Naive B cell (primary cell): ENCODE measurements at places on chromosomes 7 and 10.

DNA sequence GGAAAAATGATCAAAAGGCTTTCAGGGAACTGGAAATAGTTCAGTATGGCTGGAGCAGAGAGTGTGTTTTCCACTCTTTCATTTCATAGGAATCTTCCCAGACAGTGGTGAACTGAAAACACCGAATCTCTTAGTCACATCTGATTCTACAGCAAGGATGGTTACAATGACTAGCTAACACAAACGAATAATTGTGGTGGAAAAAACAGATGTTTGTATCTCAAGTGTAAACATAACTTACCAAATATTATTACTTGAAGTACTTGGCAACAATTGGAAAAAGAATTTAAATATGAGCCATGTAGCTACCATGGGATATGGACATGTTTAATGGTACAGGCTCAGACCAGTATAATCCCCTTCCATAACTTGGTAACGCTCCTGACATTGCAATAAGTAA lies 21.1 kb upstream of the BPGM start:
- DNase-seq, result no peak

- no peak for DNase-seq
Measured at GRCh38 chr10:6979371-6979770, 399.3 kb upstream of the PRKCQ start.

- DNase-seq, result no peak
Measured at GRCh38 chr10:93993782-93994437, at the start of gene PLCE1. PLCE1 (plus strand) TSS chr10:93993931; CDS start chr10:94031047, 37,116 bp downstream.

GRCh38 chr7:76428868-76429805 lies 4.4 kb downstream of the ZP3 start:
- no peak for DNase-seq

DNA sequence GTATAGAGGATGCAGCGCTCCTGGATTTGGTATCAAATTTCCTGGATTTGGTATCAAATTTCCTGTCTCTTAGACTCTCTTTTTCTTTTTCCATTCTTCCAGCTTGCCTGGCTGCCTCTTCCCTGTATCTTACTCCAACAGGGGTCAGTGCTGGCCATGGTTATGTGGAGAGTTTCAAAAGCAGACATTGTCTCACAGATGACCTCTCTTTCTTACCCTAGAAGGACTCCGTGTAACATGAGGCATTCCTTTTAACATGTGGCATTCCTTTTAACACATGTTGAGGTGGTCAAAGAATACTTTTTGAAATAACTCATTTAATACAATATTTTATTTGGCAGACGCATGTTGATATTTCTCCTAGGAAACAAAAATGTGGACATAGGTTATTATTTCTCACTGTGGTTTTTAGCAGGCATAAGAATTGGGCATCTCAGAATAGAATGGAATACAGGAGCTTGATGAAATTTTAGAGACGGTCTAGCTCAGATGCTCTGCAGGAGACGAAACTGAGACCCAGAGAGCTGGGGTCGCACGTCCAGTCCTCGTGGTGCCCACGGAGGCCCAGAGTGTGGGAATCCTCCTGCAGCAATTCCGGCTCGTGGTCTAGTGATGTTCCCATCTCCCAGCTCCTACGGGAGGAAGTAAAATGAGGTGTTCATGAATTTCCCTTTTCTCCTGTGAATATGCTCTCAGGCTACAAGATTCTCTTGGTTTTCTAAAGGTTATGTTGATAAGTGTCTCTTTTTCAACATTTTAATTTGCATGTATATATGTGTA lies 59.6 kb upstream of the PITRM1 start:
- DNase-seq, result no peak

DNA sequence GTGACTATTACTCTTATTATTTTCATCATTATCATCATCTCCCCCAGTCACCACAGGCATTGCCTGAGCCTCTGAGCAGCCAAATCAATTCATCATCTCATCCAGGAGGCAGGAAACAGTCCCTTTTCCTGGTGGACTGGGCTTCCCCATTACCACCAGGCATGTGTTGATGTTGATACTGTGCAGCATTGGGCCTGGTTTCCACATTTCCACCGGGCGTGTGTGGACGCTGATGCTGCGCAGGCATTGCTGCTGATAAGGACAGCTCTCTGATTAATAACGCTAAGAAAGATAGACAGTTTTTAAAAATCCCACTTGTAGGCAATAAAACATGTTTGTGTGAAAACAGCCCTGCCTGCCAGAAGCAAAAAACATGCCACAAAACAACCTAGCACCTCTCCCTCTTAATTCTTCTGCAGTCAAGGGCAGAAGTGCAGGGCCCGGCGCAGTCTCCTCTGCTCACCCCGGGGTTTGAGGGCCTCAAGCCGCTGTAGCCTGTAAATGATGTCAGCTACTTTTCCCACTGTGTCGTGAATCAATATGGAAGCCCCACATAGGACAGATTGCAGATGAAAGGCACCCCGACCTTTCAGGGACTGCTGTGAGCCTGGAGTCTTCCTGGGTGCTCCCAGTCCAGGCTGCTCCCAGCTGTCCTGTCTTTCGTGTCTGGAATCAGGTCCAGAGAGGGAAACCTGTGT lies 216.0 kb downstream of the WDR37 start:
- DNase-seq, result no peak

DNA sequence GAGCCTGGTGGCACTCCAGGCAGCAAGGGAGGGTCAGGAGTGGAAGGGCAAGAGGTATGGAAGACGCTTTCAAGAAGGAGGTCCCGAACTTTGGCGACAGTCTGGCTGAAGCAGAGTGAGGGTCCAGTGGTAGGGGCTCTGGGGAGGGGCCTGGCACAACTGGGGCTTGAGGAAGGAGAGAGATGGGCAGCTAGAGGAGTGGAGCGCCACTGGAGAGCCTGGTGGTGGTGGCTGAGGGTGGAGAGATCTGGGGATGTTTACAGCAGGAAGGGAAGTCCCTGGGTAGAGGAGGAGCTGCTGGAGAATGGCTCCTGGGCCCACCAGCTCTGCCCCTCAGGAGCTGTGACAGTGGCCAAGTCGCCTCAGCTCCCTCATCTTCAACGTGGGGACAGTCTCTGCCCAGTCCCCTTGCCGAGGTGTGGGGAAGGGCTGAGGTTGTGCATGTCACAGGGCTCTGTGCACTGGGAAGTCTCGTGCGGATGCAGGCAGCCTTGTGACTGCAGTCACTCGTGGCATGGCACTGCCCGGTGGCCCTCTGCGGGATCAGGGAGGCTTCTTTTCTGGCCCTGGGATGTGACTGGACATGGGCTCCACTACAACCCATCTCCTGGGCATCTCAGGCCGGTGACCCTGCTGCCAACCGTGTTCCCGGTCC lies 18.5 kb downstream of the UBTD1 start:
- DNase-seq, result no peak

GRCh38 chr7:131602994-131603372 lies 46.6 kb upstream of the PODXL start:
- no peak for DNase-seq

GRCh38 chr7:14954035-14954434 lies 51.5 kb upstream of the DGKB start:
- DNase-seq, result no peak

DNA sequence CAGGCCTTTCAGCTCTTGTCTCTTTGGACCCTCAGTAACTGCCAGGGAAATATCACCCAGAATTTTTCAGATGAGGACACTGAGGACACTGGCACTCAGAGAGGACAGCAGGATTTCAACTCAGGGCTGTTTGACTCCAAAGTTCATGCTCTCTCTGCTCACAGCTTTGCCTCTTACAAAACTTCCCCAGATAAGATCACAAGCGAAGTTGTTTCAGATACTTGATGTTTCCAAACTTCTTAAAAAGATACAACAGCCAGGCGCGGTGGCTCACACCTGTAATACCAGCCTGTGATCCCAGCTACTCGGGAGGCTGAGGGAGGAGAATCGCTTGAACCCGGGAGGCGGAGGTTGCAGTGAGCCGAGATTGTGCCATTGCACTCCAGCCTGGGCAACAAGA lies 32.4 kb upstream of the ZRANB1 start:
- DNase-seq, result no peak

- DNase-seq, result no peak
Measured at GRCh38 chr7:155258226-155258560, 39.5 kb upstream of the INSIG1 start.

GRCh38 chr10:5045095-5045494 lies 41.4 kb upstream of the AKR1C2 start:
- no peak for DNase-seq

- peak; percentile 54 for DNase-seq
Measured at GRCh38 chr7:74202841-74203556, 6.8 kb upstream of the LAT2 start.

DNA sequence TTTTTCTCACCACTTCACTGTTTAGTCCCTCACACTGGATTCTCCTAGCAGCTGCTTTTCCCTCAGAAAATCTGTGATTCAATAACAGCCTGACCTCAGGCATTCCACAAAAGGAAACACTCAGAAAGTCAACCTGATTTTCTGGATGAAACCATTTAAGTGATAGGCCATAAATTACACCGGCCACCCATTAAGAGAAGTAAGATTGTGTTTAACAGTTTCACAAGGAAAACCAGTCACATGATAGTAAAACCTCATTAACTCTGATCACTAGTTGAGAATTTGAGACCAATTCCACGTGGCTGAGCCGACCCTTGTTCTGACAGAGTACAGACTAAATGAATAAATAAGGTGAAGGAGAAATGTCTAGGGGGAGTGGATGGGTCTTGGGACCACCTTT lies 7.7 kb downstream of the GRM8 start:
- DNase-seq, result no peak

- no peak for DNase-seq
Measured at GRCh38 chr10:118108194-118109026, 61.7 kb upstream of the RAB11FIP2 start.

DNA sequence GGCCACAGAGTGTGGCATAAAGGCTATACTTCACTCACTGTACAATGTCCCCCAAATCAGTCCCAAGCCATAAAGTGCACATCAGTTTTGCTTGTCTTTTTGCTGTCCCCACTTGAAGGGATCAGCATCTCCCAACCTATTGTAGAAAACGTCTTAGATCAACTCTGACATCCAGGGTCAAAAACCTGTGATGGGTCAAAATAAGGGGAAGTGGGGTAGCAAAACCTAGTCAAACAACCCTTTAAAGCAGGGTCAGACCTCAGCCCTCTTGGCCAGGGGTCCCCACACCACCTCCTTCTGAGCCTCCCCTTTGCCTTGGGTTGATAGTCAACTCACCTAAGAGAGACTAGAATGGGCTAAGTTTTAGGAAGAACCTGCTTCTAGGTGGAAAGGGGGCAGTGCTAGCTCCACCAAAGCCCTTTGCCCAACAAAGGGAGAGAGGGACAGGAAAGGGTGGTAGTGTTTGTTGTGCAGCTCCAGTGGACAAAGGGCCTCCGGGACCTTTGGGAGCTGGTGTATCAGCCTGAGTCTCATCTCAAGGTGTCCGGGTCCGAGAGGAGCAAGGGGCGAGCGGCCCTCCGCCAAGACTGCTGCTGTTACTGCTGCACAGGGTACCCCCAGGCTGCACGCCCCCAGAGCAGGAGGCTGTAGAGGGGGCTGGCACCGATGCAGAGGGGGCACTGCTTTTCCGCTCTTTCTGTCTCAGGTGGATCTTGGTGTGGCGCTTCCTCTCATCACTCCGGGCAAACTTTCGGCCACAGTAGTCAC lies 3.3 kb downstream of the EGR2 start:
- no peak for DNase-seq

DNA sequence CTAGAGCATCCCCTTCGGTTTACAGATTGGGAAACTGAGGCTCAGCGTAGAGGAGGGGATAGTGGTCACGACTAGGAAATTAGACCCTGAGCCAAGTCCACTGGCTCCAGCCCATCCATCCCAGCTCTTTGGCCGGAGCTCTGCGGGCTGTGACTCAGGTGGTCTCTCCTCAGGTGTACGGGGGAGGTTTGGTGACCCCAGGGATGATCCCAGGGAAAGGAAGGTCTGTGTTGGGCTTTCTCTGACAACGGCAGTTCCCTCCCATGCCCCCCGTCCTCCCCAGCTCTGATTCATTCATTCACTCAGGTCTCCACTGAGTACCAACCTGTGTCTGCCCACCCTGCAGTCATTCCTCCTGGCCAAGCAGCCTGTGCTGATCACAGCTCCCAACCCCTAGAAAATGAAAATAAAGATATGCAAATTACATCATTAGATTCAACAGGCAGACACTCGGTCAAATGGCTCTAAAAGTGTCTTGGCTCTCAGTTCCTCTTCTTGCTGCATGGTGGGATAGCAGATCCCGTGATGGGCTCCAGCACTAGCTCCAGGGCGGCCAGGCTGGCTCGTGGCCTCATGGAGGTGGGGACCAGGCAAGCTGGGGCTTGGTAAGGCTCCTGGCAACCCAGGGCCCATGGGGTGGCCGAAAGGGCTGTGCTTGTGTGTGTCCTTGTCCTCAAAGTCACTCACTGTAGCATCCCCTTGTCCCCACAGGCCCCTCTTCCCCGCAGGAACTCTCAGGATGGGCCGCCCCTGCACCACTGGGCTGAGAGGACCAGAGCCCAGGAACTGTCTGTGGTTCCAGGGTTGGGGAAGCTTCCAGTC lies 37.8 kb downstream of the CLRN3 start:
- DNase-seq, result peak; percentile 74

- no peak for DNase-seq
Measured at GRCh38 chr7:155257482-155258225, 40.0 kb upstream of the INSIG1 start.

GRCh38 chr7:104230606-104231005 lies 22.8 kb upstream of the ORC5 start:
- DNase-seq, result no peak

- no peak for DNase-seq
Measured at GRCh38 chr7:494259-494687, 25.4 kb downstream of the PDGFA start.

DNA sequence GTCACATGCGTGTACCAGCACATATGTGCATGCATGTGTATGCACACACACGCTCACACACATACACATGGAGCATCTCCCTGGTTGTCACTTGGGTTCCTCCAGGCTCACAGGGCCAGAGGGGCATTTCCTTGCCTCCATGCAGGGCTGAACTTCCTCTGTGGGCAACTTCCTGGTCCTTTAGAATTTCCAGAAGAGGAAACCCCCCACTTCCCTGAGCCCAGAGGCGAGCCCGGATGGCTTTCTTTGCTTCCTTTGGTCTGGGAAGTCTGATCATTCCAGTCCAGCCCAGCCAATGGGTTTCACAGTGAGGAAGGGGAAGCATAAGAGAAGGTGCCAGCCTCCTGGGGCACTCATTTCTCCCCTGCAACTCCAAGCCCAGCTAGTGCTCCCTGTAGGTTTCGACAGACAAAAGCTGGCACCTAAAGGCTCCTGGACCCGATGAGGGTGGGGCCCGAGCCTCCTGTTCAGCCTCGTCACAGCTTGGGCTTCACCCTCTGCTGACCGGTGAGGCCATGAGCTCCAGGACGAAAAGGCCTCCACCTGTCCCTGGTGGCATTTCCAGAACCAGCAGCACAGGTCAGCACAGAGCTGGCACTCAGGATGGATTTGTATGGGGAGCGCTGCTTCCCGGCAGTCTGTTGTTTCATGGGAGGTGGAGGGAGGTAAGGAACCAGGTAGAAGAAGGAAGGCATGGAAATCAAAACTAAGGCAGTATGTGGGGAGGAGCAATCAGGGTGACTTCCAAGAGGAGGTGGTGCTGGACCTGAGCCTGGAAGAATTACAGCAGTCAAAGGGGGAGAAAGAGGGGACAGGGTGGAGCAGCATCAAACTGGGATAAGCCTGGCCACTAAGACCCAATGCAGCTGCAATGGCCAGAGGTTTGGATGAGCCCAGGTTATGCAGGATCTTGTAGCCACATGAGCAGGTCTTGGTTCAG lies 23.7 kb downstream of the BTBD16 start:
- no peak for DNase-seq

- no peak for DNase-seq
Measured at GRCh38 chr7:98375664-98376063, 25.2 kb downstream of the BAIAP2L1 start.

GRCh38 chr10:117271427-117271826 lies 30.5 kb downstream of the SLC18A2 start:
- no peak for DNase-seq
